ENCODE measurements at places on chromosomes 3 and 15.

GRCh38 chr3:194730365-194730764 is 44.7 kb downstream of the FAM43A start:
- no peak for DNase-seq

- no peak for DNase-seq
Measured at GRCh38 chr3:63798949-63799348, 20.1 kb upstream of the C3orf49 start.

DNA sequence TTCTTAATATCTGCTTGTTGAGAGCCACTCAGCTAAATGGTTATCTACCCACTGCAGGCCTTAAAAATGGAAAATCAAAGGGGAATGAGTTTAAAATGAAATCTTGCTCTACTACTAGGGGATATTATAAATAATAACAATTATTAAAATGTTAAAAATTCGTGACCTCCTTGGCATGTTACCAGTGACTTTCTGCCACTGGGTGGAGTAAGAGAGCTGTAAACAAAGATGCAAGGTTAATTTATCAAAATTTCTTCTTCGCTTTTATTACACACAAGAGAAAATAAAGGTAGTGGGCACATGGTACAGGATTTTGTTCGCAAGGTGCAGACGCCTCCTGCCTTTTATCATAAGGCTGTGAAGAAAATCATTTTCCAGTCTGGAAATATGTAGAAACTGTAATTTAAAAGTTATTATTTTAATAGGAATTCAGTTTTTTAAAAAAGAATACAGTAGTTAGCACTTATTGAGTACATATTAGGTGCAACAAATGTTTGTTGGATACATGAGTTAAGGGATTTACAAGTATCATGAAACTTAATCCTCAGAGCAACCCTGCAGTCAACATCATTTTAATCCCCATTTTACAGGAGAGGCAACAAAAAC is 272.6 kb downstream of the SUCLG2 start:
- DNase-seq: no peak

DNA sequence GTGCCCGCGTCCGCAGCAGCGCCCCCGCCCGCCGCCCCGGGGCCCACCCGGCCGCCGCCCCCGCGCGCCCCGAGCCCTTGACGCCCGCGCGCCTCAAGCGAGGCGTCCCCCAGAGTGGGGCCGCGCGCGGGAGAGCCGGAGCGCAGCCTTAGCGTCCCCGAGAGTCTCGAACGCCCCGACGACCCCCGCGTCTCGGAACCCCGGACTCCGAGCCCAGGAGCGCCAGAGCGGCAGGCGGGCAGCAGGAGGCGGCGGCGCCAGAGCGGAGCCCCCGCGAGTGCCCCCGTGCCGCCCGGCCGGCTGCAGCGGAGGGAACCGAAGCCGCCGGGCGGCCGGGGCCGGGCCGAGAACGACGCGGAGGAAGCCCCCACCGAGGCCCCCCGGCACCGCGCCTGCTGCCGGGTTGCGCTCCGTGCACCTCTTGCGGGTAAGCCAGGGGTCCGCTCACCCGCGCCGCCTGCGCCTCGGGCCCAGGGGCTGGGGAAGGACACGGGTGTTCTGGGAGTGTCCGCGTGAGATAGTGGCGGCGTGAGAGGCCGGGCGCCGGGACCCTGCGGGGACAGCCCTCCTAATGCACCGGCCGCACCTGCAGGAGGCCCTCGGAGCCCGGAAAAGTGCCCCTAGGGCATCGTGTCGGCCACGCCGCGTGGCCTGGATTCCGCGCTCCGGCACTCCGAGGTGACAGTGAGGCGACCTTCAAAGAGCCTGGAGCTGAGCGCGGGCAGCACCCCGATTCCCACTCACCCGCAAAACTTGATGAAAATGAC is 52.0 kb upstream of the ULK4 start:
- no peak for DNase-seq

GRCh38 chr3:112687211-112687610 is 46.3 kb upstream of the CCDC80 start:
- DNase-seq: no peak

DNA sequence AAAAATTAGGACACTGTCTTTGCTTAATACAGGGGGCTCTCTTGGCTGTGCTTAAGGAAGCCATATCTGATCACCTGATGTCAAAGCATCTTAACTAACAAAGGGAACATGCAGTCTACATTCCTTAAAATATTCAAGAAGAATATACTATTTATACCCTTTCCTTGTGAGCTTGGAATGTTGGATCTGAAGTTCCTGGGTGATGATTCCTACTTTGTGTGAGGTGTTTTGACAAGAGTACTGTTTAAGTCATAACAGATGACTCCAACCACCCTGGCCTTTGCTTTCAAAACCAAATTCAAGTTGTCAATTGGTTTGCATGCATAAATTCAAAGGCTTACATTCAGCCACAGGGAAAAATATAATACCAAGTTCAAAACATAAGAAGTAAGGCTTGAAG is 862.7 kb upstream of the SEMA6D start:
- no peak for DNase-seq

DNA sequence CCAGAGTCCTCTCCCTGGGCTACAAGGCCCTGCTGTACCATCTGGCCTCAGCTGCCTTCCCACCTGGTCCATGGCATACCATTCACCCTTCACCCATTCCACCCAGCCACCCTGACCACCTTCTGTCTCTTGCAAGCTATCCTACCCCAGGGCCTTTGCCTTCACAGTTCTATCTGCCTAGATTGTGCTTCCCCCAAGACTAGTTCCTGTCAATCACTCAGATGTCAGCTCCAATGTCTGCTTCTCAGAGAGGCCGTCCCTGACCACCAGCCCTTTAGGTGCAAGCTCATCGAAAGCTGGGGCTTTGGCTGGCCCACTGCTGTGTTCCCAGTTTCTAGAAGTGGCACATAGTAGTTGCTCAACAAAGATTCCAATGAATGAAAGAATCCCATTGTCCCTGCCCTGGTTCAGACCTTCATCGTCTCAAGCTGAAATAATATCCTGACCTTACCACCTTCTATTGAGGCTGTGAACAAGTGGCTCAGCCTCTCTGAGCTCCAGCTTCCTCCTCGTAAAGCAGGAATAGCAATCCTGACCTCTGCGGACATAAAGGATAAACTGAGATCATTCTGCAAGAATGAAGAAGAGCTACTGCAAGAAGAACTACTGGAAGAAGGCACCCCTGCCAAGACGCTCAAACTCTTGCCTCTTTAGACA is 15.8 kb downstream of the EFCAB12 start:
- DNase-seq: no peak
